ENCODE measurements at places on chromosomes 7 and 10.

GRCh38 chr7:157358753-157359096 lies 21.9 kb downstream of the DNAJB6 start:
- DNase-seq: no peak

DNA sequence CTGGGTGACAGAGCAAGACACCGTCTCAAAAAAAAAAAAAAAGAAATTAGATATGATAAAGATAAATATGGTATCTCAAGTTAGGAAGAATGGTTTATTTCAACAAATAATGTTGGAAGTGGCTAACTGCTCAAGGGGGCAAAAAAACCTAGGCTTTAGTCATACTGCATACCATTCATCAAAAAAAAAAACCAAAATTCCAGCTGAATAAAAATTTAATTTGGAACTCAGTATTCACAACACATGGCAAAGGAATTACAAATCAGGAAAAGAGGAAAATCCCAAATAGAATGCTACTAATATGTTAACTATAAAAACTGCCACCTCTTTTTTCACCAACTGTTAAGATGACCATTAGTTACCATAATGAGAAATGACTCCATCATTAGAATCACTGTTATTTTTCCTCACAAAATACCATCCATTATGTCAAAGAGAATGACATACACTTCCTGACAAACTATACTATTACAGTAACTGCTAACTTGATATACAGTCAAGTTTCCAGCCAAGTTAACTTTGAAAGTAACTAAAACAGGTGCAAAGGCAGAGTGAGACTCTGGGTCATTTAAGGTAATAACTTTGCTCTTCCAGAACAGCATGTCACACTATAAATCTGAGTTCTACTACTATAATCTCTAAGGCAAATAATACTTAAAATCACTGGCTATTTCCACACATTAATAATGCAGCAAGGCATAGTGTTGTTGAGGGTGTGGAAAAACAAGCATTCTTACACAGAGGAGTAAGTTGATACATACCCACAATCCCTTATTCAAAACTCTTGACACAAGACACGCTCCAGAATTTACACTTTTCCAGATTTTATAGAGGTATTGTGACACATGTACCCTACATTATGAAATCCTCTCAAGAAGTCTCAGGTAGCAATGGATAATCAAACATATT lies 10.2 kb downstream of the KBTBD2 start:
- no peak for DNase-seq

- DNase-seq: no peak
These were observed 218.0 kb upstream of the ZNF32 start for GRCh38 chr10:43866712-43867111.

- DNase-seq: no peak
These were observed 62.5 kb downstream of the CSGALNACT2 start for GRCh38 chr10:43200538-43201390.

- no peak for DNase-seq
These were observed 178.6 kb upstream of the INHBA start for GRCh38 chr7:41881331-41882130.

- no peak for DNase-seq
These were observed 42.6 kb upstream of the HECTD2 start for GRCh38 chr10:91367558-91367957.

- peak; percentile 80 for DNase-seq
These were observed 15.6 kb downstream of the SMURF1 start for GRCh38 chr7:99128076-99128950.

GRCh38 chr10:19046679-19047078 lies 1.9 kb upstream of the MALRD1 start:
- no peak for DNase-seq

GRCh38 chr10:5343979-5344378 lies 20.8 kb upstream of the UCN3 start:
- no peak for DNase-seq

- DNase-seq: peak; percentile 94
These were observed 71.9 kb upstream of the ADARB2 start for GRCh38 chr10:1809139-1809741.

DNA sequence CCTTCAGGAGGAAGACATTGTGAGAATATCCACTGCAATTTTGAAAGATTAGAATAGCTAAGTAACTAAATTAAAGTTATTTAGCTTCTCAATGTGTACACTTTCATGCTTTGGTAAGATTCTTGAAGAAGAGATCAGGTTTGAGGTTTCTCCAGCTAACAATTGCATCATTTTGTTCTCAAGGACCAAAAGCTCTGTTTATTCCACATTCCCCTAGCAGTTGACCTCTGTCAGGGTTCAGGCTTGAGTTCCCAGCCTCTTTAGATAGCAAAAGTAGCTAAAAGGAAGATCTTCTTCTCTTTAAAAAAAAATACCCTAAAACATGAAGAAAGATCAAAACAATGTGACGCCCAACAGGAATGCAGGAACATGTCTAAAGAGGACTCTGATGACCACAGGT lies 179.4 kb upstream of the IGFBP3 start:
- no peak for DNase-seq

GRCh38 chr7:17912536-17913235 lies 27.6 kb downstream of the SNX13 start:
- no peak for DNase-seq

GRCh38 chr10:129631870-129632623 lies 165.0 kb downstream of the MGMT start:
- DNase-seq: no peak

GRCh38 chr7:41637049-41637448 lies 65.8 kb downstream of the INHBA start:
- no peak for DNase-seq

DNA sequence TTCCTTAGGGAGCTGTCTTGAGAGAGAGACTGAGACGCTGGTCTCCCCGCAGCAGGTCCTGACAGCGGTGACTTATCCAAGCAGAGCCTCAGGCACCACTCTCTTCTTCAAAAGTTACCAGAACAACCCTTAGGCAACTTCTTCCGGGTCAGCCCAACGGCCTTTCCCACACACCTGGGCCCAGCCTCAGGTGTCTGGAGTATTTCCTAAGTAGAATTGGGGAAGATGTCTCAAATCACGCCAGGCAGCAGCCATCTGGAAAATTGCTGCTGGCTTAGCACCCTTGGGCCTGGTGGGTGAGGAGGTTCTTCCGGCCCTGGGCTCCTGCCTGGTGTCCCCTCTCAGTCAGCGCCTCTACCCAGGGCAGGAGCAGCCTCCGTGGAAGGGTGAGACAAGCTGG lies 80.4 kb upstream of the ANLN start:
- no peak for DNase-seq

GRCh38 chr7:36860681-36861080 lies 136.4 kb upstream of the AOAH start:
- DNase-seq: no peak

DNA sequence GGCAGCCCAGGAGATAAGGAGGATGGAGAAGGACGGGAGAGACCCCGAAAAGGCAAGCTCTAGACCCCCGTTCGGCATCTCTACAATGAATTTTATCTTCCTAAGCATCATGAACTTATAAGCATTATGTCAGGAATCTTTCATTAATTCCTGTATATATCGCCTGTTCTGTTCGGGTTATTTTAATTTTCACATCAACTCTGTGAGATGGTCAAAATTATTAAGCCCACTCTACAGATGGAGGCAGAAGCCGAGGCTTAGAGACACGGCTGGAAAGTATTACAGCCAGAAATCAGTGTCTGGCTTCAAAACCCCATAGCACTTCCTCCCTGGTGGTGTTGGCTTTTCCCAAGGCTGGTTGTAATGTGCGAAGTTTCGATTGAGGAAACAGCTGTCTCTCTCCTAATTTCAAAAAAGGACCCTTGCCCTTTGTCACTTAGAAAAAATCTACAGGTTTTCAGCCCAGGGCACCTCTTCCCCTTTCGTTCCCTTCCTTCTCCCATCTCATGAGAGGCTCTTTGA lies 1.5 kb upstream of the GRM8 start:
- DNase-seq: no peak

- DNase-seq: no peak
These were observed 14.4 kb downstream of the MRPL32 start for GRCh38 chr7:42946627-42946950.

GRCh38 chr10:37856881-37857286 lies 526 bp downstream of the ZNF248 start:
- DNase-seq: peak; percentile 76

- DNase-seq: no peak
These were observed 106.7 kb downstream of the REEP3 start for GRCh38 chr10:63627881-63628296.

DNA sequence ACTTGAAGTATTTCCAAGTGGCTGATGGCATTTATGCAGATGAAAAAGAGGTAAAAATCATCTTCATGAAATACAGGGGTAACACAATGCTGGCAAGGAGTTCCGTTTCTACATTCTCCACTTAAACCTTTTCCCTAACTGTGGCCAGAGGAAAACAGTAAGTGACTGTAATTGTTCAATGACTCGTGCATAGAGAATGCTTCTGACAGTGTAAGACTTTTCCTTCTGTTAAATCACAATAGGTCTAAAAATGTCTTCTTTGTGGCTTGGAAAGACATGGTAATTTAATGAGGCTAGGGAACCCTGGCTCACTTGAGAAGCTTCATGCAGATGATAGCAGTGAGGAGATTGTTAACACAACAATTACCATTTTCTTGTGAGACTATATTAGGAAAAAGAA lies 50.3 kb upstream of the RSU1 start:
- DNase-seq: no peak

DNA sequence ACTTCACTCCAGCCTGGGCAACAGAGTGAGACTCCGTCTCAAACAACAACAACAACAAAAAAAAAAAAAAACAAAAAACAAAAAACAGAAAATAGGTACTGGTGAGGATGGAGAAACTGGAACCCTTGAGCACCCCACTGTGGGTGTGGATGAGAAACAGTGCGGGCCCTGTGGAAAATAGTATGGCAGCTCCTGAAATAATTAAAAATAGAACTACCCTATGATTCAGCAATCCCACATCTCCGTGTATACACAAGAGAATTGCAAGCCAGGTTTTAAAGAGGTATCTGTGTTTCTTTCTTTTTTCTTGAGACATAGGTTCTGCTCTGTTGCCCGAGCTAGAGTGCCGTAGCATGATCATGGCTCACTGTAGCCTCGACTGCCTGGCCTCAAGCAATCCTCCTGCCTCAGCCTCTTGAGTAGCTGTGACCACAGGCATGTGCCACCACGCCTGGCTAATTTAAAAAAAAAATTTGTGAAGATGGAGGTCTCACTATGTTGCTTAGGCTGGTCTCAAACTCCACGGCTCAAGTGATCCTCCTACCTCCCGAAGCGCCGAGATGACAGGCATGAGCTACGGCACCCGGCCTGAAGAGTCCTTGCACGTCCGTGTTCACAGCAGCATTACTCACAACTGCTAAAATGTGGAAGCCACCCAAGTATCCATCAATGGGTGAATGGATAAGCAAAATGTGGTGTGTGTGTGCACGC lies 39.5 kb downstream of the EBF3 start:
- no peak for DNase-seq

DNA sequence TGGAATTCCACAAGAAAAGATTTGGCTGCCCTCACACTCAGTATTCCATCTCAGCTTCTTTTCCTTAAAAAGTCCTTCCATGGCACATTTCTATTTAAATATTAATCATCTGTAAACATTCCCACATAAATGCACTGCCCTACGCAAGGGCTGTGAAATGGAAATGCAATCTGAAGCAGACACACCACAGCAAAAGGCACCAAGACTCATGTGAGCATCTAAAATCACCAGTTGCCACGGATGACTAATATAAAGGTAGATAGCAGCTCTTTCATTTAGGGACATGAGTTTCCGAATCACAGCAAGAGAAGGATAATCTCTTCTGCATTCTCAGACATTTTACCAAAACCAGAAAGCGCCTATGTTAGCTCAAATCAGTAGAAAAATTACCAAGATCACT lies 31.6 kb downstream of the COA1 start:
- DNase-seq: no peak

DNA sequence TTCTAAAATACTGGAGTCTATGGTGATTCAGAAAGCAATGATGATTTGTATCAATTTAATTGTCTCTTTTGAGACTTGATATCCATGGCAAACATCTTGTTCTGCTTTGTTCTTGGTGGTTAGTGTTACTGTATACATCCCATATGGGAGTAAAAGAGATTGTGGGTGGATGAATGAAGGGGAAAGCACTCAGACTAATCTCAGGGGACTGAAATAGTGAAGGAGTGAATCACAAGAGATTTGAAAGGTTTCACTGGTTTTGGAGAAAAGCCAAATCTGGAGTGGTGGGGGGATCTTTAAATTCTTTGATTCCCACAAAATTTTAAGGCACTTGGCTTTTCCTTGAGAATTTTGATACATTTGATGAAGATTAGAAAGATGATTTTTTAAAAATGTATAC lies 369.4 kb downstream of the INHBA start:
- DNase-seq: no peak

- DNase-seq: no peak
These were observed 9.8 kb upstream of the SHTN1 start for GRCh38 chr10:117014835-117015234.

GRCh38 chr7:37484426-37485073 lies 35.9 kb upstream of the ELMO1 start:
- DNase-seq: no peak

DNA sequence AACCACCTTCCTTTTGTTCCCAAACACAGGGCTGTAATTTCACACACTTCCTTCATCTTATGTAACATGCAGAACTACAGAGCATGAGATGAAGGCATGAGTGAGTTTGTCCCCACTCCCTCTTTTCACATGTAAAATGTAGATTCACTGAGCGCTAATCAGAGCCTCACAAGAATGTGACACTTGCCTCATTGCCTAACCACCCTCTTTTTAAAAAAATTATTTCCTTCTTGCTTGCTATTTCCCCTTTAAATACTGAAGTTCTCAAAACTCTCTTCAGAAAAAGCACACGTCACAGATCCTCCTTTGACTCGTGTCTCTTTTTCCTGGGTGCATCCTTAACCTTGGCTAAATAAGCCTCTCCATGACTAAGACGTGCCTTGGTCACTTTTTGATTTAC lies 121.2 kb upstream of the TARP start:
- DNase-seq: no peak

GRCh38 chr10:74841265-74841973 lies 15.0 kb downstream of the KAT6B start:
- DNase-seq: no peak

DNA sequence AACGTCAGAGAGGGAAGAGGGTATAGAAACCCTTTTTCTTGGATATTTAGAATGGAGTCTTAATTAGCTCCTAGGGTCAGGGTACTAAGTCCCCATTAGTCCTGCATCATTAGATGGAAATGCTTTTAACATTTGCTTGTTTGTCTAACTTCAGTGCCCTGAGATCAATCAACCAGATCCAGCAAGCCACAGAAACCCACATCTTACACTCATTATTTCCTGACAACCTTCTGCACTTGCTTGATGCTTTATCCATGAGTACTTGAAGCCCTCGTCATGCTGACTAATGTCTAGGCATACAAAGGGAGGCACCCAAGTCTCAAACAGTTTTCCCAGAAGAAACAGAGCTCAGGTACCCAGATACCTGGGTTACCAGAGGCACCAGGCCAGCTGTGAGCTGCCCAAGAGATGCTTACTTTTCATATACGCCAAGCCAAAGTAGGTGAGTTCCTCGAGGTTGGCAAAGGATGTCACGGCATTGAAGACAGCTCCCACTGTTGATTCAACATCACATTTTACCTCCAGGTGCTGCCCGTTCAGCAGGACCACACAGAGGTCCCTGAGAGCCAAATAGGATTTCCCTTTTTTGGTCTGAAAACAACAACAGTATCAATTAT lies 42.7 kb downstream of the FRMPD2 start:
- DNase-seq: no peak

Measured in K562 (cell line).